IMR-90 (cell line): ENCODE measurements at places on chromosomes 4 and X. TPM values are rescaled to one million over a fixed set of nuclear protein-coding genes. Genes with fewer than 3 reads are reported as not detected.

TLR10 gene
- not detected in 2 replicates for total RNA-seq

PABPC1L2A gene
- not detected in 2 replicates for total RNA-seq

AKAP14 gene
- not detected in 2 replicates for total RNA-seq

AKAP4 gene
- not detected in 2 replicates for total RNA-seq

PORCN gene
- 3.3 and 4.1 TPM in 2 replicates for total RNA-seq

- DNase-seq, result no peak
- no peaks in the 10 kb centered on the region for H3K4me1 ChIP-seq
- H3K36me3 ChIP-seq, result no peaks in the 10 kb centered on the region
- no peaks in the 10 kb centered on the region for H3K27me3 ChIP-seq
- no peak overlapping the region for H3K4me3 ChIP-seq
Measured at GRCh38 chr4:180578175-180578574, 1665.0 kb upstream of the TENM3 start.

- no peak overlapping the region for H3K27ac ChIP-seq
- no peak overlapping the region for H3K4me3 ChIP-seq
- H3K27me3 ChIP-seq, result no peaks in the 10 kb centered on the region; the same call in 1 of the 2 replicates
- no peaks in the 10 kb centered on the region for H3K4me1 ChIP-seq
- H3K36me3 ChIP-seq, result no peaks in the 10 kb centered on the region
Measured at GRCh38 chrX:111375747-111376146, 36.2 kb downstream of the DCX start.

DNA sequence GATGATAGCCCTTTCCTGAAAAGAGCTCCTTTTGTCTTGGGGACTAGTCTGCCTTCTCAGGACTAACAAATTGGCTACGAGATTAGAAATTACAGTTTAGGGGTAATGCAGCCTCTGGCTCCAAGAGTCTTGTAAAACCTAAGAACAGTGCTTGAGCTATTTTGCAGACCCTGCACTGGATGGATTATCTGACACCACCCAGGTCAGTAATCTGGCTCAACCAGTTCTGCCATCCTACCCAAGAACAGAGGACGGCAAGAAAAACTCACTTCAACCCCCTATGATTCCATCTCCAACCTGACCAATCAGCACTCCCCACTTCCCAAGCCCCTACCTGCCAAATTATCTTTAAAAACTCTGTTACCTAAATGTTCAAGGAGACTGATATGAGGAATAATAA is 225.1 kb downstream of the FAM47A start:
- no peaks in the 10 kb centered on the region for H3K36me3 ChIP-seq
- H3K27ac ChIP-seq, result no peak overlapping the region
- H3K4me1 ChIP-seq, result no peaks in the 10 kb centered on the region
- no peak overlapping the region for H3K4me3 ChIP-seq
- DNase-seq, result no peak
- H3K27me3 ChIP-seq, result no peaks in the 10 kb centered on the region

GRCh38 chrX:35919536-35920309 is at the start of gene CFAP47:
TSS of gene CFAP47 (plus strand) at chrX:35919734. CDS start at chrX:35919800, 66 bp downstream.
- no peaks in the 10 kb centered on the region for H3K36me3 ChIP-seq
- no peak within 1 kb of the TSS for H3K27ac ChIP-seq
- no peaks in the 10 kb centered on the region for H3K4me1 ChIP-seq
- no peak within 1 kb of the TSS for H3K4me3 ChIP-seq
- H3K27me3 ChIP-seq, result no peaks in the 10 kb centered on the region

GRCh38 chr4:145279122-145279960 is 99.0 kb upstream of the OTUD4 start:
- H3K27me3 ChIP-seq, result no peaks in the 10 kb centered on the region
- no peak overlapping the region for H3K4me3 ChIP-seq
- DNase-seq, result peak; percentile 81
- peaks cover 11% of the 10 kb centered on the region for H3K4me1 ChIP-seq
- H3K27ac ChIP-seq, result peak overlapping the region; percentile 75; the same call in 1 of the 2 replicates

DNA sequence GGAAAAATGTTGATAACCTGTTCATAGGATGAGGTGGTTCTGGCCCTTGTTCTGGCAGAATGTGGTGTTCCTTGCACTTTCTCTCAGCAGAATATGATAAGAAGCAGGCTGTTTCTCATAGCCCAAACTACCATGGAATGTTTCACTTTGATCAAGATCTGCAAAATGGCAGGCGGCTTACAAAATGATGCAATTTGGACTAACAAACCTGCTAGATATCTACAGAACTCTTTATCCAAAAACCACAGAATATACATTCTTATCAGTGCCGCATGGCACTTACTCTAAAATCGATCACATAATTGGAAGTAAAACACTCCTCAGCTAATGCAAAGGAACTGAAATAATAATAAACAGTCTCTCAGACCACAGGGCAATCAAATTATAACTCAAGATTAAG is 55.9 kb upstream of the ABCB7 start:
- DNase-seq, result no peak
- no peak overlapping the region for H3K27ac ChIP-seq
- H3K27me3 ChIP-seq, result no peaks in the 10 kb centered on the region; the same call in 1 of the 2 replicates
- H3K36me3 ChIP-seq, result no peaks in the 10 kb centered on the region
- no peak overlapping the region for H3K4me3 ChIP-seq

DNA sequence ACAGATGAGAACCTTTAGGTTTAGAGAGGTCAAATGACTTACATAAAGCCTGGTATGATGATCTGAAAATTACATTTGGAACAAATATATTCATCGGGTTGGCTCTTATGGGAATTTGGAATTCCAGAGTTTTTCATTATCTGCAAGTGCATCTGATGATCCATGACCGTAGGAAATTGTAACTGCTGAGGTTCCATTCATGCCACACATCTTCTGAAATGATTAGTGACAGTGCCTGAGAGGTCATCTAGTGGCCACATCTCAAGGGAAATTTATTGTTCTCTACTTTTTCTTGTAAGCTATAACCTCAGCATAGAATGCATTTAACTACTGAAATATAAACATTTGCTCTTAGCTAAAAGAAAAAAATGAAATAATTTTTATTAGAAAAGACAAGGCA is 105.8 kb upstream of the NWD2 start:
- no peaks in the 10 kb centered on the region for H3K27me3 ChIP-seq
- no peaks in the 10 kb centered on the region for H3K36me3 ChIP-seq
- DNase-seq, result no peak
- no peaks in the 10 kb centered on the region for H3K4me1 ChIP-seq
- no peak overlapping the region for H3K4me3 ChIP-seq

- no peaks in the 10 kb centered on the region for H3K4me1 ChIP-seq
- H3K4me3 ChIP-seq, result no peak overlapping the region
- no peaks in the 10 kb centered on the region for H3K36me3 ChIP-seq
- no peaks in the 10 kb centered on the region for H3K27me3 ChIP-seq
- H3K27ac ChIP-seq, result no peak overlapping the region
- DNase-seq, result no peak
Measured at GRCh38 chr4:134567461-134567860, 365.9 kb upstream of the PABPC4L start.

- H3K27me3 ChIP-seq, result peaks cover 6% of the 10 kb centered on the region
- no peak overlapping the region for H3K4me3 ChIP-seq
- no peak for DNase-seq
Measured at GRCh38 chr4:165190591-165191347, 16.6 kb upstream of the KLHL2 start.

GRCh38 chrX:131895807-131896206 is 127.3 kb upstream of the STK26 start:
- H3K27me3 ChIP-seq, result peaks cover 6% of the 10 kb centered on the region
- H3K27ac ChIP-seq, result no peak overlapping the region
- H3K36me3 ChIP-seq, result no peaks in the 10 kb centered on the region
- no peak for DNase-seq

- H3K4me1 ChIP-seq, result peaks cover 11% of the 10 kb centered on the region
- peak within 1 kb of the TSS; percentile 93 for H3K4me3 ChIP-seq
- no peaks in the 10 kb centered on the region for H3K27me3 ChIP-seq
- peak; percentile 80 for DNase-seq
Measured at GRCh38 chr4:119628281-119629141, at the start of gene PDE5A. TSS of gene PDE5A (minus strand) at chr4:119628804. CDS start at chr4:119628671, 133 bp downstream.

DNA sequence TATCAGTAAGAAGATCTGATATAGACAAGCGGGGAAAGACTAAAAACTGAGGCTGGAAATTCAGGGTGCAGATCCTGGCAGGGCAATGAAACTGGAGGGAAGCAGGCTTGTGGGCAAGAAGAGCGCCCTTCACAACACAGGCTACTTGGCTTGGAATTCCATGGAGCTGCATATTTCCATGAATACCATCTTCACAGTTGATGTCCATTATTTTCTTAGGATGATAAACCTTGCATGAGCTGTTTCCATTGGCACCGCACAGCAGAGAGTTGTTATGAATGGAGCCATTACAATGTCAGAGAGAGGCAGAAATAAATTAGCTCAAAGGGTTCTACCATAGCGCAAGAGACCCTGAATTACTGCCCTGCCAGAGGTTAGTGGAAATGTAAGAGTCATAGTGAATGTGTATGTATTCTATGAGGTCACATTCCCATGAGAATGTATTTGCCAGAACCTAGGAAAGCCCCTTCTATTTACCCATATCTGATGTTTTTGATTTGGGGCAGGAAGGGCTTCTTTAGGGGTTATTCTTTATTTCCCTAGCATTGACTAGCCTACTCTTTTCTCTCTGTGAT is 215.6 kb downstream of the PALLD start:
- DNase-seq, result no peak
- no peaks in the 10 kb centered on the region; the same call in 1 of the 2 replicates for H3K36me3 ChIP-seq
- H3K4me1 ChIP-seq, result peaks cover 7% of the 10 kb centered on the region
- no peaks in the 10 kb centered on the region for H3K27me3 ChIP-seq

GRCh38 chr4:57689693-57690205 is 579.6 kb upstream of the IGFBP7 start:
- DNase-seq, result no peak
- no peaks in the 10 kb centered on the region for H3K27me3 ChIP-seq
- H3K4me1 ChIP-seq, result no peaks in the 10 kb centered on the region
- H3K4me3 ChIP-seq, result no peak overlapping the region

DNA sequence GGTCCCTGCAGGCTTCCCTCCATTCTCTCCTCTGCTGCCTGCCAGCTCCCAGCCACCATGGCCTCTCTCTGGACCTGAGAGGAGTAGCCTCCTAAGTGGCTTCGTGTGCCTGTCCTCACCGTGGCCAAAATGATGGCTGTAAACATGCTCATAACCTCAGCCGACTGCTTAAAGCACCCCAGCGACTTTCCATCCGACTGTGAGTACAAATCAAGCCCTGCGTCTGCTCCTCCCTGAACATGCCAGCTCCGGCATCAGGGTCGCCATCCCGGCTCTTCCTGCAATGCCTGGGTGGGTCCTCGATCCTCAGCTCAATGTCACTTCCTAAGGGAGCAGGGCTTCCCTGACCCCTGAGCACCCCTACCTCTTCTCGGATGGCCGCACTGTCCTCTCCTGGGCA is 3.3 kb upstream of the SORCS2 start:
- H3K36me3 ChIP-seq, result no peaks in the 10 kb centered on the region
- DNase-seq, result no peak
- H3K4me3 ChIP-seq, result no peak overlapping the region
- H3K4me1 ChIP-seq, result peaks cover 3% of the 10 kb centered on the region; the same call in 1 of the 2 replicates
- no peak overlapping the region for H3K27ac ChIP-seq

DNA sequence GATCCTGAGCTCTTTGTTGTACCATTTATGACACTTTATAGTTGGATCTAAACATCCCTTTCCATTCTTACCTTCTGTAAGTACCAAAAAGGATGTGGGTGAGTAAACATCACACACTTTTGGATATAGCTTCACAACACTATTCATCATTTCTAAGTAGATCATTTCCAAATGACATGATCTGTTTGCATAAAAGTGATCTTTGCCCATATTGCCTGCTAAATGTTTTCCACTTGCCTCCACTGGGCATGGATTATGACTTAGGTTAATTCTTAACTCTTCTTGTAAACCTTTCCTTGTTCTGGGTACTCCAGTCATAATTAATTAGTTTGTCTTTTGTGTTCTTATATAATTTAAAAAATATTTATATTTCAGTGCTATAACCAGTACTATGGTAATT is 244.9 kb upstream of the AGA start:
- H3K36me3 ChIP-seq, result no peaks in the 10 kb centered on the region
- H3K4me3 ChIP-seq, result no peak overlapping the region
- no peak for DNase-seq
- H3K4me1 ChIP-seq, result no peaks in the 10 kb centered on the region

DNA sequence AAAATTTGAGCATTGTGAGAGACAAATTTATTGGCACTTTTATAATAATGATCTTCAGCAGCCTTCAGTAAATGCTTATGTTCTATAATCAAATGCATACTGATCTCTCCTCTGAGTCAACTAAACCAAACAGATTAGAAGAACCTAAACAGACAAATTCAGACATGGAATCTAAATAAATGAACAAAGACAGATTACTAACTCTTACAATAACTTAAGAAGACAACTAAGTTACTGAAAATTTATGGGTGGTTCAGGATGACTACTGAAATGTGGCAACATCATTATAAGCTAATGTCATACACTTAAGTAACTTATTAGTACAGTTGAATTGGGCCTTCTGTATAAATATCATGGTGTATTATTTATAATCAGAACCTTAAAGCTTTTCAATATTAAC is 127.3 kb downstream of the NEK1 start:
- no peaks in the 10 kb centered on the region for H3K27me3 ChIP-seq
- H3K27ac ChIP-seq, result no peak overlapping the region
- H3K4me1 ChIP-seq, result peaks cover 3% of the 10 kb centered on the region
- H3K4me3 ChIP-seq, result no peak overlapping the region

DNA sequence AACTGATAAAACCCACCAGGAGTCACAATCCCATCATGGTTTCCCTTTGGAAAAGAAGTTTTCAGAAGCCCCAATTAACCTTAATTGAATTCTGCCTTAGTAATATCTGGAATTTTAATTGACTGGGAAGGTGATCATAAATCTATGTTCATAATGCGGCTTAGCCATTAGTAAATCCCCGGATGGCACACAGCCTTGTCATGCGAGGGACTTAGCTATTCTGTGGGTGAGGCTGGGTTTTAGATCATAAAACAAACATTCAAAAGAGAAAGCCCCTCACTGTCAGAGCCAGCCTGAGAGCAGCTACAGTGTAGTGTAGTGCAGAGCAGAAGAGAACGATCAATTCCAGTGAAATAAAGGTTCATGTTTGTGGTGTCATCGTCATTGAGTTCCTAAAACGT is 124.0 kb upstream of the NOCT start:
- H3K4me1 ChIP-seq, result no peaks in the 10 kb centered on the region
- no peaks in the 10 kb centered on the region for H3K36me3 ChIP-seq
- no peak overlapping the region for H3K4me3 ChIP-seq
- DNase-seq, result no peak

DNA sequence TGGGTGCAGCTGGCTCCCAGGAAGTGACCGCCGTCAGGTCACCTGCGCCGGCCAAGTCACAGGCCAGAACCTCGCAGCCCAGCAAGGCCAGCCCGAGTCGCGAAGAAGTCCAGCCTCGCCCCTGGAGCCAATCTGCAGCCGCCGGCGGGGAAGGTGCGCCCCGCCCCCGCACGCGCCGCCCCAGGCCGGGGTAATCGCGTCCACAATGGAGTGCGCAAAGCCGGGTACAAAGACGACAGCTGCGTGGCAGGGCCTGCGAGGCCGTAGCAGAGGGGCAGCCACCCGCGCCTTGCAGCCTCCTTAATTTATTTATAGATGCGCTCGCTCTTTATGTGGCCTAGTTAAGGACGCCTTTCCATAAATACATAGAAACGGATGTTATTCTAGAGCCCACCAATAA is 139.4 kb upstream of the CPEB2 start:
- H3K4me3 ChIP-seq, result no peak overlapping the region
- H3K27me3 ChIP-seq, result peaks cover 8% of the 10 kb centered on the region
- no peak overlapping the region for H3K27ac ChIP-seq

GRCh38 chr4:3374667-3375066 is 67.1 kb upstream of the HGFAC start:
- H3K27me3 ChIP-seq, result no peaks in the 10 kb centered on the region
- H3K4me3 ChIP-seq, result no peak overlapping the region
- no peaks in the 10 kb centered on the region; the same call in none of the 2 replicates for H3K36me3 ChIP-seq
- H3K4me1 ChIP-seq, result peaks cover 11% of the 10 kb centered on the region

- no peaks in the 10 kb centered on the region for H3K36me3 ChIP-seq
- H3K4me3 ChIP-seq, result no peak overlapping the region
- H3K27me3 ChIP-seq, result no peaks in the 10 kb centered on the region
- H3K4me1 ChIP-seq, result peaks cover 15% of the 10 kb centered on the region
Measured at GRCh38 chr4:76585272-76585671, 150.2 kb downstream of the SHROOM3 start.
